A673 (cell line): ENCODE measurements at places on chromosomes 16 and 17. TPM values are rescaled to one million over a fixed set of nuclear protein-coding genes. Genes with fewer than 3 reads are reported as not detected.

TMEM101 gene
- 12.7 TPM in 2 replicates for total RNA-seq

SCNN1G gene
- 15.6 and 22.3 TPM in 2 replicates for total RNA-seq

CLEC18C gene
- total RNA-seq, result 8.9 and 11.6 TPM in 2 replicates

EVPLL gene
- total RNA-seq, result not detected in 2 replicates

SHISA9 gene
- total RNA-seq, result not detected in 2 replicates

SLC5A11 gene
- not detected in 2 replicates for total RNA-seq

CRYM gene
- not detected in 2 replicates for total RNA-seq

CDH3 gene
- 0.15 TPM in 1 of 2 replicates, not detected in the other for total RNA-seq

KRT33B gene
- not detected in 2 replicates for total RNA-seq

DNA sequence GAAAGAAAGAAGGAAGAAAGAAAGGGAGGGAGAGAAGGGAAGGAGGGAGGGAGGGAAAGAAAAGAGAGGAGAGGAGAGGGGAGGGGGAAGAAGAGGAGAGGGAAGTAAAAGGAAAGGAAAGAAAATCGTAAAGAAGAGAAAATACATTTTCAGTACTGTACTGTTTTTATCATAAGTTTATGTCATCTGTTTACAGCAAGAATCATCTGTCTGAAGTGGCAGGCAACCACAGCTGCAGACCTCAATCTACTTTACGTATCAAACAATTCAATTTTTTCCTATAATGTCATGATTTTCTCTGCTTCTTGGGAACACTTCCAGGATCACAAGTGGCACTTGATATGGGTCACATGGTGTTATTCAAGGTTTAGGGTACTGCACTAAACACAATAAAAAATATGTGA lies 58.3 kb downstream of the USP32 start:
- no peak for DNase-seq

GRCh38 chr17:21357696-21358656 lies 18.2 kb upstream of the KCNJ12 start:
- DNase-seq, result no peak

GRCh38 chr16:50925758-50926357 lies 184.0 kb downstream of the CYLD start:
- DNase-seq, result no peak

GRCh38 chr17:6548034-6548433 lies 8.3 kb downstream of the PITPNM3 start:
- no peak for DNase-seq

DNA sequence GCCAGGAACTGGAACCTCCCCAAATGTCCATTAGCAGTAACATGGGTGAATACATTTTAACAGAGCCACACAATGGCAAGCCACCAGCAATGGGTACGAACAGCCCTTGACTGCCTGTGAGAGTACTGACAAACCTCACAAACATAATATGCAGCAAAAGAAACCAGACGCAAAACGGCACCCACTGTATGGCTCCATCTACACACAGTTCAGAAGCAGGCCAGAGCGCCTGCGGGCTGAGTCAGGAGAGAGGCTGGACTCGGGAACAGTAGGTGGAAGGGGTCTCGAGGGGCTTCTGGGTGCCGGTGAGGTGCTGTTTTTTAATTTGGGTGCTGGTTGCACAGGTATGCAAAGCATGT lies 77.4 kb upstream of the TOB1 start:
- no peak for DNase-seq

GRCh38 chr17:65730711-65731169 lies 169.3 kb upstream of the AXIN2 start:
- DNase-seq, result no peak

DNA sequence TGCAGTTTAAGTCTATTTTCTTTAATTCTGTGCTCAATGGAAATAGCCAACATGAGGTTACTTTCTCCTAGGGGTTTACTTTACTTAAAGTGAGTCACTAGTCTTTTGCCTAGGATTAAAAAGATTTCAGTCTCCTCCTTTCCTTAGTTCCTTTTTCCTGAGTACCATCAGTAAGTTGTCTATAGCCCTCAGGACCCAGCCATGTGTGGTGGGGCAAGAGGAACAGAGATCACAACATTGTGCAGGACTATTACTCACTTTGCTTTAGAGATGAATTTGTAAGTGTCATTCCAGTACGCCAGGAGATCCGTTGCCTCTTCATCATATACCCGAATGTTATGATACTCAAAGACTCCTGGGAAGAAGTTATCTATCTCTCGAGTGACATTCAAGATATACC lies 27.7 kb upstream of the CORO6 start:
- no peak for DNase-seq

- DNase-seq, result no peak
Observed at GRCh38 chr17:65270499-65271253, 133.5 kb downstream of the RGS9 start.

GRCh38 chr17:39867084-39867879 lies 720 bp upstream of the ZPBP2 start:
- no peak for DNase-seq

GRCh38 chr16:27285676-27286196 lies 17.2 kb upstream of the NSMCE1 start:
- DNase-seq, result no peak

GRCh38 chr17:31314782-31315100 lies 887 bp upstream of the EVI2B start:
- DNase-seq, result no peak

DNA sequence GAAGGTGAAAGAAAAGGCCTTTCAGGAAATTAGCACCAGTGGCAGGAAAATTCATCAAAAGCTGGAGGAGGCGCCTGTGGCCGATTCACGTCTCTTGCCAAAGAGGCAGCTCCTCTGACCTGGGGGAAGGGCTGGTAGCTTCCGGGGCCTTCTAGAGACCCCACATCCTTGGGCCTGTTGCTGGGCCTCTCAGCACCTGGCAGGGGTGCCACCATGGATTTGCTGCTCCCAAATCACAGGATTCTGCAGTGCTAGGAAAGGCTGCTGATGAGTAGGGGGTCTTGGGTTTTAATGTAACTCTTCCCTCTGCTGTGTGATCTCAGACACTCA lies 11.6 kb upstream of the CBFB start:
- no peak for DNase-seq

DNA sequence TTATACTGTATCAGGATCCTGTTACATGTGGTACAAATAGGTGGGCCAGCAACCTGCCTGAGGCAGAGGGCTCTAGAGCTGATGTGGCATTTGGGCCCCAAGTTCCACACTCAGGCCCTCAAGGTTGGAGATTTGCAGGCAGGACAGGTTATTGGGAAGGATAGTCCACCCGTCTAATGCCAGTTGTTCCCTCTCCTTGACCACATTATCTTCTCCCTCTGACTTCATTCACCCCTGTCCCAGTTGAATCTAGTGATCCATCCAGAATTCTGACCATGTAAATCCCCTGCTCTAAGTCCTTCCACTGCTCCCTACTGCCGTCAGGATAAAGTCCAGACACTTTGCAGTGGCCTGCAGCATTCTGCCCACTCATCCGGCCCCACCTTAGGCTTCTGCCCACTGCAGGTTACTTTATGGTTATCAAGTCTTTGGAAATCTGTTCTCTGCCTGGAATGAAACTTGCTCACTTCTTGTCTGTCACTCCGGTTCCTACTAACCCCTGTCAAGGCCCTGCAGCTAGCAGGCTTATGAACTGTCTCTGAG lies 1.9 kb upstream of the NFATC3 start:
- no peak for DNase-seq

- no peak for DNase-seq
Observed at GRCh38 chr16:84438971-84439696, 65.3 kb downstream of the MEAK7 start.

GRCh38 chr17:61809816-61810392 lies 53.4 kb downstream of the BRIP1 start:
- DNase-seq, result peak; percentile 92

DNA sequence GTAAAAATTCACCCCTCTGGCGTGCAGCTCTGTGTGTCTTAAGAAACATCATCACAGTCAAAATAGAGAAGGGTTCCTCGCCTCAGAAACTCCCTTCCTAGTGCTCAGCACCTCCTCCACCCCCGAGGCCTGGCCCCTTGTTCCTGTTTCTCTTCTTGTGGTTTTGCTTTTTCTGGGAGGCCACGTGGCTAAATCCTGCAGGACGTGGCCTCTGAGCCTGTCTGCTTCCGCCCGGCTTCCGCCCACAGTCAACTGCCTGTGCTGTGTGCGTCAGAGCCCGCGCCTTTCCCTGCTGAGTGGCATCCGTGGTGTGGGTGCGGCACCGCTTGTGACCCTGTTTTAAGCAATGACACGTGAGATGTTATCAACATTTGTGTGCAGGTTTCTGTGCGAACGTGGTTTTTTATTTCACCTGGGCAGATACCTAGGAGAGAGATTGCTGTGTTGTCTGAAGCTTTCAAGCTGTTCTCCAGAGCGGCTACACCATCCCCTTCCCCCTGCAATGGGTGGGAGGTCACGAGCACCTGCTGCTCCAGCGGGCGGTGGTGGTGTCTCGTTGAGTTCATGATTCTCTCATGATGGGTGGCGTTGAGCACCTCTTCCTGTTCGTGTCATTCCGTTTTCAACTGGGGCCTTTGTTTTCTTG lies 21.7 kb downstream of the ACSF3 start:
- no peak for DNase-seq

DNA sequence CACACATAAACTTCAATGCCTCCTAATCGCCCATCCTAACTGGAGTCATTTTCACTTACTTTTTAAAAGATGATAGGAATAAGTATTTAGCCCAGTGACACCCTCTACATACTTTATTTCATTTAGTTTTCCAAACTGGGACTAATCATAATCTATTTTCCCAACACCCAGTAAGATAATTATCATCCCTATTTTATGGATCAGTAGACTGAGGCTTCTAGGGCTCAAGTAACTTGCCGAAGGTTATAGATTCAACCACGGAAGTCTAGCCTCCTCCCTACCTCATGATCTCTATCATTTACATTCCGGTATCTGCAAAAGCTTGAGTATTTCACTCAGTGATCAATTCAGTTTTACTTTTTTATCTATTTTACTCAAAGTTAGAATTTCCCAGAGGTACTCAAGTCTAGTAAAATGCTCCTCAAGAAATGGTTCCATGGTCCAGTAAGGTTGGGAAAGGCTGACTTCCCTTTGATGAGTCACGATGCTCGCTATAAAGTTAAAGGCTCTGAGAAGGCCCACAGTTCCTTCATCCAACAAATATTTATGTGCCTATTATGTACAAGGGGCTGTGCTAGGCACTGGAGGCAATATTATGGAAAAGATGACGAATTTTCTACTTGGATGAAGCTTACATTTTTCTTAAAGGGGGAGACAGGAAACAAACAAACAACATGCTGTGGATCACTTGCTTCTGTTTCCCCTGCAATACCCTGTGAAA lies 75.1 kb downstream of the TOX3 start:
- DNase-seq, result no peak

GRCh38 chr17:49501496-49501895 lies 6.4 kb downstream of the NGFR start:
- no peak for DNase-seq

DNA sequence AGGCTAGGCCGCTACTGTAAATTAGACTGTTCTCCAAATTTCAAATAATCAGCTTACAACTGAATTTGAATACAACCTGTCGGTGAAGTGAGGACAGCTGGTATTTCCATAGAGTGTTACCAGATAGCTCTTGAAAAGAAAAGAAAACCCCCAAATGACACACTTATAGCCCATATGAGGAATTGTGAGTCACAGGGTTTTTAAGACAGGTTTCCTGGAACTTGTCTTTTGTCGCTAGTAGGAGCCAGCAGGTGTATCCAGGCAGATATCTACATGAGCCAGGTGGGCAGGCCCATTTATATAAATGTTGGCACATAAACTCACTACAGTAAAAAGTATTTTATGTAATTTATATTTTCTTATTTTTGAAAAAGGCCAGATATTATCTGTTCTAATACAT lies 24.0 kb downstream of the TNRC6A start:
- DNase-seq, result no peak

GRCh38 chr17:4189280-4189679 lies 46.3 kb downstream of the CYB5D2 start:
- no peak for DNase-seq

DNA sequence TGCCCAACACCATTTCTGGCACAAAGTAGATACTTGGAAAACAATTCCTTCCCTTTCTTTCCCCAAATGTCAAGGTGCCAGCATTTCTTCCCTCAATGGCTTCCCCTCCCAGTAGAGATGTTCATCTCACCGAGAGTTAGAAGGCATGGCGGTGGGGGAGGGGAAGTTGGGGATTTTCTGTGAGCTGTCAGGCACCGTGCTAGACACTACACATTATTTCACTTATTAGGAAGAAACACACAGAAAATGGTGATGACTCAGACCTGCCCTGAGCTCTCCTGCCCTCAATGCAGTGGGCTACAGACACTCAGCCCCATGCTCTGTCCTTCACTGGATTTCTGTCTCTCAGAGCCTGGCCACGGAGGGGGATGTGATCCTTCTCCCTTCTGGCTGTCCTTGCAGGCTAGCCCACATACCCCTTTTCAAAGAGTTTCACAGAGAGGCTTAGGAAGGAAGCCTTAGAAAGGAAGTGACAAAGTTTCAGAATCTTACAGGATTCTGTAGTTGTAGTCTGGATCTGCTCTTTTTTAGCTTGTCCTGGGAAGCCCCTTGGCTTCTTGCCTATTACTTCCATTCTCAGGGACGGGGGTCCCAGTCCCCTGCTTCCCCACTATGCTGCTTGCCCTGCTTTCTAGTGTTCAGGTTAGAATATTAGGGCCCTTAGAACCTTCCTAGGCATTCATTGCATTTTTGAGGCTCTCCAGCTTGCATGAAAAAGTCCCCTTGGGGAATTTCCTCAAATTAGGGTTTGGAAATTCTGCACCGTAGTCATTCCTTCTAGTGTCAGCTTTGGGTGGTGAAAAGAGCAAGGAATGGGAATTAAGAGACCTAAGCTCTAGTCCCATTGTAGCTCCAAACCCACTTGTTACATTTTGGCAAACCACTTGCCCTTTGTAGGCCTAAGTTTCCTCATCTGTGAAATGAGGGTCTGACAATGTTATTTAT lies 12.2 kb upstream of the CCL5 start:
- no peak for DNase-seq

DNA sequence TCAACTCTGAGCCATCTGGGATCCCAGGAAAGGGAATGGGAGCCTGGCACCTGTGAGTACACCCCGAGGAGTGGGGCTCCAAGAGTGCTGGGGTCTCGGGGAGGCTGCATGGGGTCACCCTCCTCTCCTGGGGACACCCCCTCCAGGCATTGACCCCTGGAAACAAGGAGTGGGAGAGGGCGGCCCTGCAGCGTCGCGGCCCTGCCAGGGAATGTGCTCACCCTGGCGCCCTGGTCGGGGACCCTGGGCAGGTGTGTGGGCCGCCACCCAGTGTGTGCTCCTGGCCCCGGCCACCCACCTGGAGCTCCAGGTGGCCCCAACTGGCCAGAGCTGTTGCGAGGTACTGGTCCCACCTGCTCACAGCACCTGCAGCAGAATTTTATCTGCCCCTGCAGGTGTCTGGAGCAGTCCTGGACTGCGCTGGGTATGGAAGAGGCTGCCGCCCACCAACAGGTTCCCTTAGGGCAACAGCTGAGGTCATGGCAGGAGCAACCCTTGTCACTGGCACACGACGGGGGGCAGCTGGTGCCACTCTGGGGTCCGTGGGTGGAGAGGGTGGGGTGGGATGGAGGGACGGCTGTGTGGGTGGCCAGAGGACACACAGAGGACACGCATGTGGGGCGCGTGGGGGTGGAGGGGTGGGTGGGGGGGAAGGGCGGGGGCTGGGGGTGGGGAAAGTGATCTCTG lies 5.4 kb upstream of the PABPN1L start:
- no peak for DNase-seq
